Activated T-cell treated with anti-CD3 and anti-CD28 coated beads for 1 hour (primary cell): ENCODE measurements at places on chromosomes 3 and 15.

DNA sequence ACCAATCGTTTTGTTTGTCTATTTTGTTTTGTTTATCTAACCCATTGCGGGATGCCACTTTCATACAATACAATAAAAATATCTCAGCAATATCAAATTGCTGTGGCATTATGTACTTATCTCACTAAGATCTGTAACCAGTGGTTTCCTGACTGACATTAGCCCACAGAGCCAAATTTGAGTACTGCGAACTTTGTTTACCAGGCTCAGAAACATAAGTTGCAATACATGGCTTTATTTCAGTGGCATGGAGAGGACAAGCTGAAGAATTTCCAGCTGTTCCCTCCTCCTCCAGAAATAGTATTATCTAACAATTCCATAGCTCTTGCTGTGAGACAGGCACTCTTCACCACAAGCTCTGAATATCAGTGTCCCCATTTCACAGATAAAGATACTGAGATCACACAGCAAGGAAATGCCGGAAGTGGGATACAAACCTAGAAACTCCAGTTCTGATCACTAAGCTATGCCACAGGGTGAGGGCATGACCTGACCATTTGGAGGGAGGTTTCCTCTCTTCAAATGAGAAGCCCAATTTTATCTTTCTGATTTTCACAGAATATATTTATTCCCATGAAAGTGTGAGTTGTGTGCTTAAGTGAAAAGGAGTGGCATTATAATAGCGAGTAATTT lies 469.9 kb upstream of the CBLB start:
- DNase-seq, result no peak

GRCh38 chr3:78255403-78255802 lies 1215.5 kb downstream of the ROBO2 start:
- DNase-seq, result no peak

DNA sequence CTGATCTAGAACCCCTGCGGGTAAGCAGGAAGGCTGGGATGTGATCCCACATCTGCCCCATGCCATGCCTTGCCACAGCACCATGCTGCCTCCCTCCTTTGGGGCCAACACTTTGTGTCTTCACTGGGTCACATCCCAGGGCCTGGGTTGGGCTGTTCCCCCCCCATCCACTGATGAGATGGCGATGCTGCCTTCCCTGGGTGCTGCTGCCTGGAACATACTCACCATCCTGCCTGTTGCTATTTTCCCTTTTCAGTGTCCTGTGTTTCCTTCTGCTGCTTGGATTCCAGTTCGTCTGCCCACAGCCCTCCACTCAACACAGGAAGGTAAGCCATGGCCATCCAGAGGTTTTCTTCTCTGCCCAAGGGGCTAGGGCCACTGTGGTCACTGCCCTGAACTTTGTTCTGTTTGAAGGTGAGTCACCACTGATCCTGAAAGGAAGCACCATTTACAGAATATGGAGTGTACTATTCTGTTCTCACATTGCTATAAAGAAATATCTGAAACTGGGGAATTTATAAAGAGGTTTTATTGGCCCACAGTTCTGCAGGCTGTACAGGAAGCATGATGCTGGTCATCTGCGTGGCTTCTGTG lies 39.4 kb downstream of the THSD4 start:
- no peak for DNase-seq

DNA sequence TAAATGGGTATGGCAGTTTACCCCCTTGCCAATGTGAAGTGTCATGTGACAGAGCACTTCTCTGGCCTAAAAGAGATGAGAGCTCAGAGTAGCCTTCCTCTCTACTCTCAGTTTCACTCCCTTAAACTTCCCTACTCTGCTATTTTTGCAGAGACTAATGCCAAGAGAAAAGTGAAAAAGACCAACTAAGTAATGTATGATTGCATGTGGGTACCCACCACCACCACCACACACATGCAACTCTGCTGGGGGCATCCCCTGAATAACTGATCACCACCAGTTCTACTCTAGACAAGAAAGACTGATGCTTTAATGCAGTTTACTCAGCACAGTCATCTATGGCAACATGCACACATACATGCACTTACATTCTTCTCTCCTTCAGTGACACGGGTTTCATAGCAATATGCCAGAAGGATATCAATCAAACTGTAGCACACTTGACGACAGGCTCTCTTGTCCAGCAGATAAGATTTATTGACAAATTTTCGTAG lies 31.3 kb downstream of the SHQ1 start:
- no peak for DNase-seq

GRCh38 chr15:56608140-56608778 lies 125.0 kb downstream of the ZNF280D start:
- no peak for DNase-seq

- DNase-seq, result no peak
Measured at GRCh38 chr3:62672270-62672987, 202.8 kb downstream of the CADPS start.

DNA sequence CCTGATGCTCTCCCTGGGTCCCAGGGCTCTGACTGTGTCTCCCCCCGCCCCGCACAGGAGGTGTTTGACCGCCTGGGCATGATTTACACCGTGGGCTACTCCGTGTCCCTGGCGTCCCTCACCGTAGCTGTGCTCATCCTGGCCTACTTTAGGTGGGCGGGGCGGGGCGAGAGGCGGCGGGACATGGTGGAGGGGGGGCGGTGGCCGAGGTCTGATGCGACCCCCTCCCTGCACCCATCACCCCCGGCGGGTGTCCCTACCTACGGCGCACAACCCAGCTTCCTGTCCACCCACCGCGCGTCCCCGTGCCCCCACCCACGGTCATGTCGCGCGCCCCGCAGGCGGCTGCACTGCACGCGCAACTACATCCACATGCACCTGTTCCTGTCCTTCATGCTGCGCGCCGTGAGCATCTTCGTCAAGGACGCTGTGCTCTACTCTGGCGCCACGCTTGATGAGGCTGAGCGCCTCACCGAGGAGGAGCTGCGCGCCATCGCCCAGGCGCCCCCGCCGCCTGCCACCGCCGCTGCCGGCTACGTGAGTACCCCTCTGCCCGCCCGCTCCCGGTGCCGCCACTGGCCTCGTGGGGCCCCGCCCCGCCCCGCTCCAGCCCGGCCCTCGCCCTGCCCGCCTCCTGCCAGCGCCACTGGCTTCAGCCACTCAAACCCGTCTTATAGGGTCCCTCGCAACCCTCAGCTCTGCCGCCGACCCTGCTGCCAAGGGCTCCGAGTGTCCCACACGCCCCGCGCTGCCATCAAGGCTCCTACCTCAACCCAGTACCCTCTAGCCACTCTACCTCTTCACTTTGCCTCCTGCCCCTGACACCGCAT lies 21.0 kb downstream of the PTH1R start:
- no peak for DNase-seq

DNA sequence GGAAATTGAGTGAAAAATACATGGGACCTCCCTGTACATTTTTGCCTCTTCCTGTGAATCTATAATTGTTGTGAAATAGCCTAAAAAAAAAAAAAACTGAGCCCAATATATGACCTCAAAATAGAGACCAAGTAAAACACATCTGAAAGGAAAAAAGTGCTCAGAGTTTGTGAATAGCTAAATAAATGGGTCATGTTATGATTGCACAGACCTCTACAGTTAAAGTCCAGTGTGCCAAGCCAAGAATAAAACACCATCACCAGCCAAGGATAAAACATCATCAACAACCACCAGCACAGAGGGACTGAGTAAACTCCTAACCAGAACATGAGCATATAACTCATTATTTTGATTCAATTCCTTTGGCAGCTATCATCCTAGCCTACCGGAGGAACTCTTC lies 115.6 kb upstream of the AGTR1 start:
- no peak for DNase-seq

DNA sequence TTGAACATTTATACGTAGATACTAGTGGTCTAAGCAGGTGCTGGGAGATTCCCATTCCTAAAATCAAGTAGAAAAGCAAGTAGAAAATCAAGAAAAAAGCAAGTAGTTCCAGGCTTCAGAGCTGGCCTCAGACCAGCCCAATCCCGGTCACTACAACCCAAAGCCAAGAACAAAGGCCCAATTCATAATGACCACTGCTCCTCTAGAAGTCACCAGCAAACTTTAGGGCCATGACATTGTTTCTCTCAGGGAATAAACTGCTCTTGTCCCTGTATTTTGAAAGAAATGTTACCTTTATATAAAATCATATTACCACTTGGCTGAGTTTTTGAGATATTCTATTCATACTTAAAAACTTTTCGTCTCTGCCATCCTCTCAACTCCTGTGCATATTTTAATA lies 106.3 kb upstream of the IL12A start:
- no peak for DNase-seq

GRCh38 chr3:40680685-40681657 lies 156.2 kb downstream of the ZNF621 start:
- no peak for DNase-seq

- no peak for DNase-seq
Measured at GRCh38 chr3:119257111-119257510, 16.4 kb upstream of the B4GALT4 start.

DNA sequence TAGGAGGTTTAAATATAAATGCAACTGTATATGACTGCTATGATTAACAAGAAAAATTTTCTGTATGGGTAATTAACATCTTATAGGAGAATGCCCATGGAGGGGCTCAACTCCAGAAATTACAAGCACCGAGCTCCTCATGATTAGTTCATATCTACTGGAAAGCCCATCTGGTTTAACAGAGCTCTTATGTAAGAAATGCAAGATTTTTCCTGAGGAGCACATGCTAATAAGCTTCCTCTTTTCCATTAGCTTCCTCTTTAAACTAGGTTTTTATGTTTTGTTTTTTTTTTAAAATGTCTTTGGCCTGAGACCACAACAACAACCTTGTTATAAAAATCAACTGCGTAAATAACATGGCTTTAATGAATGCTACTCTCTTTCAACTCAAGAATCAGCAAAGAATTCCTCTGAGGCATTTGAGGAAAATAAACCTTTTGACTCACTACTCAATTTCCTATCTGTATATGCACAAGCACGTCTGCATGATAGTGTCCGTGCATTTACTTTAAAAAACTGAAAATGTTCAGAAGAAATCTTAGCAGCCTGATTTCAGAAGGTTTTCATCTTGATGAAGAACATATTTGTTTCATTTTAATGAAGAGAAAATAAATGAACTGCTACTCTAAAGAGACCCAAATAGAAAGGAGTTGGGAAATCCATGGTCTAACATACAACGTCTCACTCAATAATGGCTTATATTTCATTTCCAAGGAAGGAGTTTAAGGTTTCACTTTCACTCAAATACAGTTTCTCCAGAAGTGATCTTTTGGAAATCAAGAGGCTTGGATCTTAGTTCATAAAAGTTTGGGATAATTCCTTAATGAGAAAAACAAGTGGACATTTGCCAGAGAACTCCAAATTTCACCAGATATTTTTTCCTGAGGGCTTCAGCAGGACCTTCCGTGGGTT lies 180.8 kb downstream of the KCNAB1 start:
- DNase-seq, result no peak
